Stimulated activated CD4-positive, alpha-beta T cell treated with anti-CD3 and anti-CD28 coated beads, Interleukin-15, amount 100 ng/mL, for 1 hour (primary cell): ENCODE measurements at places on chromosomes 13 and 19.

- DNase-seq, result no peak
Observed at GRCh38 chr13:97255515-97256021, 33.4 kb downstream of the MBNL2 start.

GRCh38 chr19:39046037-39046821 is 13.9 kb upstream of the FBXO27 start:
- DNase-seq, result no peak

GRCh38 chr13:114134111-114134943 is 1.9 kb upstream of the RASA3 start:
- DNase-seq, result no peak

DNA sequence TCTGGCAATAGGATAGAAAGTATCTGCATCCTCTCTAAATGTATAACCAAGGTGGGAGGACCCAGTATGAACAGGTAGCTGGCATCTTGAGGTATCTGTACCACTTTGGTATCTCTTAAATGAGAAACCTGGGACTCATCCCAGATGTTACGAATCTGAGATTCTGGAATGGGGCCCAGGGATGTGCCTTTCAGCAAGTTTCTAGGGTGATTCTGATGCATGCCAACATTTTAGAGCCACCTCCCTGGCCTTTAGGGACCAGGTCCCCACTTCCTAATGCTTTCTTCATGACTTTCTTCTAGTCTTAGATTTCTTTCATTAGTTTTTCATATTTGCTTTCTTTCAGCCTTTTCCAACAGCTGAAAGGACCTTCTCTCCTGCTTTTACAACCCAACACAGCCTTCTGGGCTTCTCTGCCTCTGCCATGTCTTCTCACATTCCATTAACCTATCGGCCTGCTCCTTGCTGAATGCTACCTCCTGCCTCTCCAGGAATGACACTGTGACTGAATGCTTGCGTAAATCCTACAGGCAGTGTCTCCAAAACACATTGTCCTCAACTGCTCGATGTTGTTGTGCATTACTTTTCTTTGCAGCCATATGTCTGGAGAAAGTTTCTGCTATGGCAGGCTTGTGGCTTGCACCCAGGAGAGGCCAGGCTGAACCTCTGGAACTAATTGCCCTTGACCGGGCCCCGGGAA is 284.0 kb downstream of the DNAJC15 start:
- no peak for DNase-seq

- no peak for DNase-seq
Observed at GRCh38 chr13:61795580-61795979, 379.9 kb upstream of the PCDH20 start.

DNA sequence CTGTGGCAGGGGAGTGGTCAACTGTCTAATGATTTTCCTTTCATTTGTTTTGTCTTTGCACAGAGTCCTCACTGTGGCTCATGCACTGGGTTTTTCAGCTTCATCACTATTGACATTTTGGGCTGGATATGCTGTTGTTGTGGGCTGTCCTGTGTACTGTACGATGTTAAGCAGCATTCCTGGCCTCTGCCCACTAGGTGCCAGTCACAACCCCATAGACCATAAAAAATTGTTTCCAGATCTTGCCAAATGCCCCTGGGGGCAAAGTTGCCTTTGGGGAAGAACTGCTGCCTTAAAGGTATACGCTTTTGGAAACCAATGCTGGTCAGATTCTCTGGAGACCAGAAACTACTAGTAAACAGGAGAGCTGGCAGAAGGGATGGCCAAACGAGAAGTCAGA is 310.4 kb downstream of the SPRY2 start:
- no peak for DNase-seq
